Epithelial cell of prostate (primary cell): ENCODE measurements at places on chromosomes 3 and 15.

DNA sequence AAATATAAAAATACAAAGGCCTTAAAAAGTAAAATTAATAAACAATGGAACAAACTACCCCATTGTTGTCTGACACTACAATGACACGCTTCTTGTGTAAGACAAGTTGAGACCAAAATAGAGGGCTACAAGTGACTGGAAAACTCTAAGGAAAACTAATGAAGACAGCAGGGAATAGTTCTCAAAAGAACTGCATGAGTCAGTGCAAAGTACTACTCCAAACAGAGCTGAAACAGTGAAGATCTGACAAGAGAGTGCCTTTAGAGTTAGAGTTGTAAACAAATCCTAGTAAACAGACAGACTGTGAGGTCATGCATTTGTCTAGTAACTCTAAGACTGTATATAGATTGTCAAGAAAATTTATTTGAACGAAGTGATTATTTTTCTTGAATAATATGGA lies 233.9 kb downstream of the BBX start:
- no peak for DNase-seq

- no peak for DNase-seq
Observed at GRCh38 chr3:51817375-51817774, 38.3 kb upstream of the IQCF6 start.

GRCh38 chr3:195908694-195909581 lies 587 bp upstream of the TNK2 start:
- no peak for DNase-seq

GRCh38 chr3:49668414-49668797 lies 5.7 kb upstream of the APEH start:
- DNase-seq: no peak

GRCh38 chr15:45572617-45573016 lies 14.6 kb upstream of the BLOC1S6 start:
- DNase-seq: no peak

GRCh38 chr3:67462187-67462586 lies 192.2 kb downstream of the SUCLG2 start:
- no peak for DNase-seq

DNA sequence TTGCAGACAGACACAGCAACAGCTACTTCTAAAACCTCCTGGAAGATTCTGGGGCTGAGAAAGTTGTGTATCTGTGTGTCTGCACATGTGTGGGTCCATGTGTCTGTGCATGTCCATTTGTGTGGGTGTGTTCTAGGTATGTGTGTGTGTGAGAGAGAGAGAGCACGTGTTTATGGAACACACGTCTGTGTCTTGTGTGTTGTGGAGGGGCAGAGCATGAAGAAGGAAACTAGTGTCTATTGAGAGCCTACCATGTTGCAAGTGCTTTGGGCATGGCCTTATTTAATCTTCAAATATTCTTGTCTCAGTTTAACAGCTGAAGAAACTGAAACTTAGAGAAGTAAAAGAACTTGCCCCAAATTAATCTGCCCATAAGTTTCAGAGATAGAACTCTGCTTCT lies 327.5 kb downstream of the UACA start:
- DNase-seq: no peak

- DNase-seq: no peak
Observed at GRCh38 chr3:128078322-128078721, 26.1 kb downstream of the SEC61A1 start.

GRCh38 chr3:189842681-189843602 lies 211.8 kb downstream of the TP63 start:
- no peak for DNase-seq
